ENCODE measurements at places on chromosomes 5 and 9.

- DNase-seq = no peak
Measured at GRCh38 chr5:175466700-175467318, 11.6 kb upstream of the SFXN1 start.

GRCh38 chr5:174352681-174353080, 307.2 kb downstream of the NSG2 start:
- DNase-seq = no peak

DNA sequence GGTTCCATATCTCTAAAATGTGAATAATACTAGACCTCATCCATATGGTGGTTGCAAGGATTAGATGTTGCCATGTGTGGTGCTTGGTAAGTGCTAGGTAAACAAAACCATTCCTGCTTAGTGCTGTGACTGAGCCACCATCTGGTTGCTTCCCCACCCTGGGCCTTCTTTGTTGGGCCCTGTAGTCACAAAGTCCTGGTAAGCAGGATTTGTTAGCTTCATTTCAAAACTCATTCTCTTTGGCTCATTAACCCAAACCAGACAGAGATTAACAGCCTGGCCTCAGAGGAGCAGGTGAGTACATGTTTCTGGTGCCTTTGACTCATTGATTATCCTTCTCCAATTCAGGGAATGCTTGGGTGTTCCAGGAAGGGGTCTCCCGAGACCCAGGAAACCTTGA, 240.2 kb downstream of the ARHGAP26 start:
- no peak for DNase-seq

DNA sequence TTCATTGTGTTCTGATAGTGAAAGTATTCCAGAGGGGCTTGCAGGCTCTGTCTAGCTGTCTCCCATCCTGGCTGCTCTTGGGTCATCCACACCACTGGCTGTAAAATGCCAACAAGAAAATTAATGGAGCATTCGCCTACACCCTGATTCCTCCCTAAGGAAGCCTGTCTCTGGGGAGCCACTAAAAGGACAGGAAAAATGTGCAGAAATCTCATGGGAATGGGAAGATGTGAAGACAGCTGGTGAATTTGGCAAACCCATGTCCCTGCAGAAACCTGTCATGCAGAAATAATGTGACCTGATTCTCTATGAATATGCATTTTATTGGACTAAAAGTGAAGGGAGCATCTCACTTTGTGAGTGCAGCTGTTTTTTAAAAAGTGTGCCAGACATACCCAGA, 265.6 kb downstream of the TUSC1 start:
- DNase-seq = no peak

- no peak for DNase-seq
Measured at GRCh38 chr5:39024005-39024404, 50.2 kb downstream of the RICTOR start.

DNA sequence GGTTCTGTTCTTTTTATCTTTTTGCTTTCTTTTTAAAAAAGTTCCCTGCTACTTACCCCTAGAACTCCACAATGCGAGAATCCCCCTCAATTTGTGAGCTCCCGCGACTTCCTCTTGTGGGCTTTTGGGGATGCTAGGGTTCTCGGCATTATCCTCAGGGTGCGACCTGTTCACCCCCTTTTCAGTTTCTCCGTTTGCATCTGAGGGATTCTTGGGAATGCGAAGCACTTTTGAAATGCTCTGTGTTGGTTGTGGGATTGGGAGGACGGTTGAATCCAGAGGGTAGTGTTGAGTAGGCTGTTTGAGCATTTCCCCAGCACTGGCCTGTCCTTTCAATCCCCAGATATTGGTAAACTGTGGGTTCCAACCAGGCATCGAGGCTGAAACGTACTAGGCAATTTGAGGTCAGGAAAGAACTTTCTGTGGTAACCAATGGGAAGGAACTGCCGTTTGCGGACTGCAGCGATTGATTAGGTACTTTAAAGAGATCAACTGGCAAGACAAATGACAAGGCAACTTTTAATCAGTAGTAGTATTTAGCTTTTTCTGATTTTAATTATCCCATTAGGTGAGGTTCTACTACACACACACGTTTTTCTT, 415 bp downstream of the XRCC4 start:
- no peak for DNase-seq

- DNase-seq = no peak
Measured at GRCh38 chr9:112819635-112820496, 69.3 kb downstream of the SNX30 start.

- DNase-seq = no peak
Measured at GRCh38 chr5:173488144-173488543, 128.3 kb downstream of the BOD1 start.

GRCh38 chr5:24535646-24536045, 109.1 kb downstream of the CDH10 start:
- no peak for DNase-seq

DNA sequence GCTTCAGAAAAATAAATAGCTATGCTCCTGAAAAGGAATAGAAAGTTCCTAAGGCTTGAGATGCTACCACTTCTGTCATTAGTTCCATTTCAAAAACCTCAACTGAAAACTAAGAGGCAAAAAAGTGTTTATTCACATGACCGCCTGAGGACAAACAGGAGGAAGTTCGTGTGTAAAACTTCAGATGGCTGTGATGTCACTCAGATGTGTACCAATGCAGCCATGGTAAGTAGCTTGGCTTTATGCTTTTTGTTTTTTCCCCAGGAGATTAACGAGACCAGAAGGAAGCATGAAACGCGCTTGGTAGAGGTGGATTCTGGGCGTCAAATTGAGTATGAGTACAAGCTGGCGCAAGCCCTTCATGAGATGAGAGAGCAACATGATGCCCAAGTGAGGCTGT, 33.0 kb downstream of the LMNB1 start:
- no peak for DNase-seq

GRCh38 chr5:178230879-178231538, 1.6 kb downstream of the PHYKPL start:
- DNase-seq = no peak

DNA sequence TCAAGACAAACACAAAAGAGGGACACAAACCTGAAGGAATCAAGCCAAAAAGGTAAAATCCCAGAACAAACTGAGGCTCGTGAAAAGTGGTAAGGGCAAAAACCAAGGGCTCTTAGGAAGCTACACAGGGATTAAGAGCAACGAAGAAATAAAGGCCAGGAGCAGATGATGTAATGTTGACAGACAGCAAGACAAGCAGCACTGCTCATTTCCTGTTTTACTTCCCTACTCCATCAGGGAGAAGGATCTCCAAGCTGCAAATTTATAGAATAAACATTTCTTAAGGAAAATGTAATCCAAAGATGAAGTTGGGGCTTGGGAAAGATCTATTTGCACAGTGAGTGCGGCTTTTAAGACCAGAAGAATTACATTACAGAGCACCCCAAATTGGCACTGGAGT, 182.3 kb upstream of the MAP1B start:
- DNase-seq = no peak

GRCh38 chr9:130549093-130549735, 30.2 kb upstream of the FUBP3 start:
- DNase-seq = no peak

DNA sequence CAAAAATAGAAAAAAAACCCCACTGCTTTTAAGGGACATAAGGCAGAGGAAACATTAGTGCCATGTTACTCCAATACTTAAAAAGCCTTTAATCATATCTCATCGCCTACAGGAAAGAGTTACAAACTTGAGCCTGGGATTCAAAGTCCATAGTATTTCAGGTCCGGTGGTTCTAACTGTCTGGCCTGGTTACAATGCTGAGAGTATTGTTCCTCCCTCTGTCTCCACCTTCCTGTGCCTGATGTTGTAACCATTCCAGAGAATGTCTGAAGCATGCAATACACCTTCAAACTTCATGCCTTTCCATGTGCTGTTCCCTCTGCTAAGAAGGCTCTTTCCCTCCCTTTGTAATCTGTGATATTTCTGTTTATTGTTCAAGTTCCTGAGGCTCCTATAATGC, 41.6 kb upstream of the SLC36A2 start:
- no peak for DNase-seq

DNA sequence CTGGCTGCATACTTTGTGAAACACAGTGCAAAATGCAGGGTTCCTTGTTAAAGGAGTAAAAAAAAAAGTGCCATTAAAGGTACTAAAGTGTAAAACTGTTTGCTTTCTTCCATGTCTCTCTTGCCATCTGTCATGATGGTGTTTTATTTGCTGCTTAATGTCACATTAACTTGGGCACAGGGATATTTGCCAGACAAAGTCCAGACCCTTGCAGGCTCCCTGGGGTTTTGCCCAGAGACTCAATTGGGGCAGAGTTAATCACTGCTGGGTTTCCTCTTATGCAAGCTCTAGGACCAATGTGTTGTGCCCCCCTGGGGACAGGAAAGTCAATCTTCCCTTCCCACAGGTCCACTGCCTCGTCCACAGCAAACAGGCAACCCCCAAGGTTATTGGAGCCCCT, 274.3 kb upstream of the SGCD start:
- no peak for DNase-seq

- DNase-seq = no peak
Measured at GRCh38 chr5:89418407-89419085, 535.6 kb upstream of the MEF2C start.

DNA sequence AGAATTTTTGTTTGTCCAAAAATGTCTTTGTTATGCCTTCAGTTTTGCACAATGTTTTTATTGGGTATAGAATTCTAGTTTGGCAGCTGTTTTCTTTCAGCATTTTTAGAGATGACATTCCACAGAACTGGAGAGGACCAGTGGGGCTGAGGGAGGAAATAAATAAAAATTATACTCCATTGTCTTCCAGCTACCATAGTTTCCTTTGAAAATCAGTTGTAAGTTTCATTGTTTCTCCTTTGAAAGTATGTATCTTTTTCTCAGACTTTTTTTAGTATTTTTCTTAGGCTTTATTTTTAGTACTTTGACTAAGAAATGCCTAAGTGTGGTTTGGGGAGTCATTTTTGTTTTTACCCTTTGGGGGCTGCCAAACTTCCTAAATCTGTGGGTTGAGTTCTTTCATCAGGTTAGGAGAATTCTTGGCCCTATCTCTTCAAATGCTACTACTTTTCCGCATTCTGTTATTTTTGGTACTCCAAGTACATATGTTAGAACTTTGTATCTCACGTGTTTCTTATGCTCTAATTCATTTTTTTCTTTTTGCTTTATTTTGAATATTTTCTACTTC, 15.2 kb upstream of the FBLL1 start:
- no peak for DNase-seq

DNA sequence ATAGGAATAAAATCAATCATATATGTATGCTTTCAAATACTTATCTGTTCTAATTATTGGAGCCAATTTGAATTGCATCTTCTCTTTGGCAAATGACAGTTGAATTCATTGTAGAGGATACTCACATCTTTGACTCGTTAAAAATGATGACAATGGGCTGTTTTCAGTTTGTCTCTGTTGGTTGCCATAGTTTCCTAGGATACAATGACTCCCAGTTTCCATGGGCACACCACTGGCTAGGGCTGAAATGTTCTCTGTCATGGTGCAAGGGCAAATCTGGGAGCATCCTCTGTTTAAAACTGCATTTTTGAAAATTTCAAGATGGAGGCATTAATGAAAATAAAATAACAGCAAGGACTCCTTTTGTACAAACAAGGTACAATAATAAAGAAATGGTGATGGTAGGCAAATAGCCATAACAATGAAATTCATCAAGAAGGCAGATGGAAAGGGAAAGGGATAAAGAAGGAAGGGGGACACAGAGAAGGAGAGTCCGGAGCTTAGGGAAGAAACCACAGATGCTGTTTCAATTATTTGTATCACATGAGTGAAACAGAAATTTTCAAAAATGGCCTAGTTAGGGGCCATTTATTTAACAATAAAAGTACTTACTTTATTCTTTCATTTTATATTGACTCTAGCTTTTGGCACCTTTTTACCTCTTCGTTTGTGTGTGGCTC, 378.8 kb upstream of the SEMA6A start:
- no peak for DNase-seq

GRCh38 chr5:139543423-139543991, 17.6 kb upstream of the UBE2D2 start:
- DNase-seq = peak; percentile 19

- no peak for DNase-seq
Measured at GRCh38 chr9:975740-976257, 656 bp upstream of the DMRT3 start.

DNA sequence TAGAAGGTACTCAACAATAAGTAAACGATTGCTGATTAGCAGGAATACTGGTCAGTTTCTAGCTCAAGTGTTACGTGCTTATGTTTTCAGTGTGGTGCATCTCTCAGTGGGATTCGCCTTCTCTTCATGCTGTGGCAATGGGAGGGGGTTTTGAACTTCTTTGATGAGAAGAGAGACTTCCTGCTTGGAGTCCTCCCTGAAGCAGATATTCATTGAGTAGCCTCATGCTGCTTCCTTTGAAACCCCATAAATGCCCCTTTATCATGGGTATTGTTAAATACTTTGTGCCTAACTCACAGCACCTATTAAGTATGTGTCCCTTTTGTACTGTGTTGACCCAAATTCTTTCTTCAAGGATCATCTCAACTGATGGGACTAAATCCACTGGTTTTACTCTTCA, 116.5 kb downstream of the DOCK8 start:
- DNase-seq = no peak

GRCh38 chr9:38687389-38687842, 32.5 kb downstream of the FAM240B start:
- no peak for DNase-seq

All from activated CD4-positive, alpha-beta T cell treated with anti-CD3 and anti-CD28 coated beads for 4 hours (primary cell).